ENCODE measurements at places on chromosomes 1 and 21. TPM values are rescaled to one million over a fixed set of nuclear protein-coding genes. Genes with fewer than 3 reads are reported as not detected.

The GMEB1 gene
- 6.5 TPM for polyA plus RNA-seq

The CFHR3 gene
- polyA plus RNA-seq: not detected

The LINGO4 gene
- 0.14 TPM for polyA plus RNA-seq

The E2F2 gene
- polyA plus RNA-seq: 2.0 TPM

The SLC2A5 gene
- polyA plus RNA-seq: 6.8 TPM

The CA14 gene
- 0.14 TPM for polyA plus RNA-seq

The ADCY10 gene
- polyA plus RNA-seq: 0.30 TPM

DNA sequence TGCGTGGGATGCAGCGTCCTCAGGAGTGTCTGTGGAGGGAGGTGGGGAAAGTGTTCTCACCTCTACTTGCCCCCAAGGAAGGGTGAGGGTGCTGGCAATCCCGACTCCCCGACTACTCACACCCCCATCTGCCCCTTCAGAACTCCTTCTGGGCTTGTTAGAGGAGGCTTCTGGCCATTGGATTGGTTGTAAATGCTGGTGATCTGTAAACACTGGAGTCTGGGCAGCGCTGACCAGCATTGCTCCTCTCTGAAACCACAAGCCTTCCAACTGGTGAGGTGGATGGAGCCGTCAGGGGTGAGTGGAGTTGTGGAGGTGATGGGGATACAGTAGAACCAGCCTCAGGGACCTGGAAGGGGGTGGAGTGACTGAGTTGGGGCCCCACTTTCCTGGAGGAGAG is 59.3 kb downstream of the NKAIN1 start:
- H3K4me3 ChIP-seq: no peak overlapping the region
- peaks cover 11% of the 10 kb centered on the region for H3K4me1 ChIP-seq
- H3K27ac ChIP-seq: no peak overlapping the region
- no peaks in the 10 kb centered on the region for H3K36me3 ChIP-seq
- H3K27me3 ChIP-seq: peaks cover 25% of the 10 kb centered on the region

GRCh38 chr1:63794939-63795378 is 21.1 kb downstream of the ROR1 start:
- H3K36me3 ChIP-seq: no peaks in the 10 kb centered on the region
- no peak overlapping the region for H3K27ac ChIP-seq
- no peak overlapping the region for H3K4me3 ChIP-seq
- no peak for DNase-seq
- no peaks in the 10 kb centered on the region for H3K27me3 ChIP-seq

- peaks cover 54% of the 10 kb centered on the region for H3K4me1 ChIP-seq
- H3K4me3 ChIP-seq: no peak overlapping the region
- no peak for DNase-seq
- H3K27me3 ChIP-seq: no peaks in the 10 kb centered on the region
Measured at GRCh38 chr1:167648978-167649744, 19.1 kb downstream of the RCSD1 start.

- no peaks in the 10 kb centered on the region for H3K4me1 ChIP-seq
- H3K36me3 ChIP-seq: no peaks in the 10 kb centered on the region
- DNase-seq: no peak
- no peak overlapping the region for H3K27ac ChIP-seq
- no peak overlapping the region for H3K4me3 ChIP-seq
- H3K27me3 ChIP-seq: no peaks in the 10 kb centered on the region
Measured at GRCh38 chr1:121483961-121484424, 299.2 kb downstream of the SRGAP2C start.

DNA sequence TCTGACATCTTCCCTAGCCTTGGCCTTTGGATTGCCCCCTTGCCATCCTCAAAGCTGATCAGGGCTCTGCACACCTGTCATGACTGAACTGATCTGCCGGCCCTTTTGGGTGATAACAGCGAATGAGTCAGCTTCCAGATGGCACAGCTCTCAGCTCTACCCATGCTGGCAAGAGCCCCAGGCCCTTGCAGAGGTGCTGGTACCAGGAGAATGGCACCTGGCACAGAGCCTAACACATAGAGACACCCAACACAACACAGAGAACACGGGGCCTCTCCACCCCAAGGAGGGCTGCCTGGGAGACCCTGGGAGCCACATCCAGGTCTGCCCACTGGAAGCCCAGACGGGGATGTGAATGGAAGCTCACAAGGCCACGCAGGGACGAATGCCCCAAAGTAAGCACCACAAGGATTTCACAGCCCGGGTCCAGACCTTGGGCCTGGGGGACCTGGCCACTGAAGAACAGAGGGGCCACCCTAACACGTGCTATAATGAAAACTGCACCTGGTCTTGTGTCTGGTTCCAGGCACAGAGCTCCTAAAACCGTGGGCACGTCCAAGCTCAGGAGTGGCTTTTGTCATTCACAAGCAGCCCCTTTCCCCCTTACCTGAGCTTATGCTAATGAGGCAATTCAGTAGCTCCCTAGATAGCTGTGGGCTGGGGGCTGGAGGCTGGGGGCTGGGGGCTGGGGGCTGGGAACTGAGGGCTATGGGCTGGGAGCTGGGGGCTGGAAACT is 160.5 kb downstream of the NPHP4 start:
- no peak overlapping the region for H3K27ac ChIP-seq
- no peaks in the 10 kb centered on the region for H3K4me1 ChIP-seq
- no peak overlapping the region for H3K4me3 ChIP-seq
- no peak for DNase-seq
- no peaks in the 10 kb centered on the region for H3K36me3 ChIP-seq
- no peaks in the 10 kb centered on the region for H3K27me3 ChIP-seq

GRCh38 chr1:168980656-168981055 is 125.8 kb upstream of the ATP1B1 start:
- H3K4me1 ChIP-seq: no peaks in the 10 kb centered on the region
- no peak overlapping the region for H3K27ac ChIP-seq
- no peaks in the 10 kb centered on the region for H3K36me3 ChIP-seq
- DNase-seq: no peak
- no peaks in the 10 kb centered on the region for H3K27me3 ChIP-seq

GRCh38 chr1:168514455-168514854 is 29.3 kb downstream of the XCL2 start:
- no peak overlapping the region for H3K4me3 ChIP-seq
- H3K36me3 ChIP-seq: no peaks in the 10 kb centered on the region
- no peak overlapping the region for H3K27ac ChIP-seq
- no peak for DNase-seq
- no peaks in the 10 kb centered on the region for H3K27me3 ChIP-seq
- H3K4me1 ChIP-seq: peaks cover 30% of the 10 kb centered on the region

GRCh38 chr1:230377324-230377723 is 48.8 kb downstream of the PGBD5 start:
- no peaks in the 10 kb centered on the region for H3K4me1 ChIP-seq
- no peaks in the 10 kb centered on the region for H3K36me3 ChIP-seq
- no peak for DNase-seq
- no peak overlapping the region for H3K4me3 ChIP-seq

DNA sequence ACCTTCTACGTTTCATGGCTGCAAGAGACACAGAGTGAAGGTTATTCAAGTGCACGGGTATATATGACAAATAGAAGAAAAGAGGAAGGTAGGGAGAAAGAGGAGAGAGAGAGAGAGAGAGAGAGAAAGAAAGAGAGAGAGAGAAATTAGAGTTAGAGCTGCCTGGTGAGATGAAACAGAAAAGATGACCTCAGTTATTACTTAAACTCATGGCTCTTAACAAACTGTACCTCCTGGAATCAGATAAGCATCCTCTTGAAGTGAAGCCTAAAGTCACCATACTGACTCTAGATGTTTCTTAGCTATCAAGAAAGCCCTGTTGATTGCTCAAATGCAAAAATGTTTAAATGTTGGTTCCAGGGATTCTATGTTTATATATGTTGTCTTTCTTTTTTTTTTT is 597.7 kb upstream of the ZP4 start:
- no peak overlapping the region for H3K27ac ChIP-seq
- no peaks in the 10 kb centered on the region for H3K27me3 ChIP-seq
- H3K4me1 ChIP-seq: no peaks in the 10 kb centered on the region
- no peak for DNase-seq

DNA sequence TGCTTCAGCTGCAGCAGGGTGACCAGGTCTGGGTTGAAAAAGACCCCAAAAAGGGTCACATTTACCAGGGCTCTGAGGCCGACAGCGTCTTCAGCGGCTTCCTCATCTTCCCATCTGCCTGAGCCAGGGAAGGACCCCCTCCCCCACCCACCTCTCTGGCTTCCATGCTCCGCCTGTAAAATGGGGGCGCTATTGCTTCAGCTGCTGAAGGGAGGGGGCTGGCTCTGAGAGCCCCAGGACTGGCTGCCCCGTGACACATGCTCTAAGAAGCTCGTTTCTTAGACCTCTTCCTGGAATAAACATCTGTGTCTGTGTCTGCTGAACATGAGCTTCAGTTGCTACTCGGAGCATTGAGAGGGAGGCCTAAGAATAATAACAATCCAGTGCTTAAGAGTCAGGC is 2.9 kb downstream of the C1QA start:
- no peaks in the 10 kb centered on the region for H3K4me1 ChIP-seq
- H3K36me3 ChIP-seq: no peaks in the 10 kb centered on the region
- no peak for DNase-seq
- no peaks in the 10 kb centered on the region for H3K27me3 ChIP-seq

GRCh38 chr21:32093646-32094462 is 185.0 kb downstream of the MIS18A start:
- no peak overlapping the region for H3K4me3 ChIP-seq
- no peaks in the 10 kb centered on the region for H3K27me3 ChIP-seq
- H3K4me1 ChIP-seq: no peaks in the 10 kb centered on the region
- no peak for DNase-seq

- no peaks in the 10 kb centered on the region for H3K36me3 ChIP-seq
- DNase-seq: no peak
- H3K4me1 ChIP-seq: no peaks in the 10 kb centered on the region
- no peaks in the 10 kb centered on the region for H3K27me3 ChIP-seq
- H3K4me3 ChIP-seq: no peak overlapping the region
Measured at GRCh38 chr21:46006547-46007491, 25.2 kb downstream of the COL6A1 start.

GRCh38 chr1:6350416-6351088 is 43.0 kb downstream of the ACOT7 start:
- no peak overlapping the region for H3K27ac ChIP-seq
- peaks cover 4% of the 10 kb centered on the region for H3K36me3 ChIP-seq
- H3K4me3 ChIP-seq: no peak overlapping the region
- no peak for DNase-seq

GRCh38 chr1:16925635-16926490 is 4.1 kb downstream of the CROCC start:
- DNase-seq: no peak
- H3K4me1 ChIP-seq: peaks cover 27% of the 10 kb centered on the region
- H3K4me3 ChIP-seq: no peak overlapping the region
- no peaks in the 10 kb centered on the region for H3K27me3 ChIP-seq
- H3K36me3 ChIP-seq: no peaks in the 10 kb centered on the region

DNA sequence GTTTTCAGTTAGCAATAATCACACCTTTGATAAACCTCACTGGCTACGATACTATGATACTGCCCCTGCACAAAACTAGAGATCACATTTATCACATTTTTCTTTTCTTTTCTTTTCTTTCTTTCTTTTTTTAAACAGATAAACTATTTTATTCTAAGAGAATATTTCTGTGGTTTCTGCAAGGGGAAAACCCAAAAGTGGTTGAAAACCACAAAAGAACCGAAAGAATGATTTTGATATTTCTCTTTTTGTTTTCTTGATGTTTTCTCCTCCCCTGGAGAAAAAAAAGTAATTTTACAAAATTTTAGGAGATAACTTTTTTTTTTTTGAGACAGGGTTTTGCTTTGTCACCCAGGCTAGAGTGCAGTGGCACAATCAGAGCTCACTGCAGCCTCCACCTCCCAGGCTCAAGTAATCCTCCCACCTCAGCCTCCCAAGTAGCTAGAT is 18.4 kb upstream of the FRRS1 start:
- no peak overlapping the region for H3K27ac ChIP-seq
- H3K27me3 ChIP-seq: no peaks in the 10 kb centered on the region
- H3K4me3 ChIP-seq: no peak overlapping the region

- peaks cover 3% of the 10 kb centered on the region for H3K36me3 ChIP-seq
- peaks cover 18% of the 10 kb centered on the region for H3K4me1 ChIP-seq
- H3K27ac ChIP-seq: no peak overlapping the region
- no peak overlapping the region for H3K4me3 ChIP-seq
- H3K27me3 ChIP-seq: no peaks in the 10 kb centered on the region
Measured at GRCh38 chr1:43789604-43790550, 82.5 kb downstream of the ST3GAL3 start.

- no peak overlapping the region for H3K4me3 ChIP-seq
- H3K27me3 ChIP-seq: no peaks in the 10 kb centered on the region
- no peaks in the 10 kb centered on the region for H3K4me1 ChIP-seq
- no peak overlapping the region for H3K27ac ChIP-seq
Measured at GRCh38 chr1:197307551-197307950, 39.5 kb downstream of the CRB1 start.

- no peak overlapping the region for H3K27ac ChIP-seq
- H3K27me3 ChIP-seq: peaks cover 11% of the 10 kb centered on the region
- H3K4me3 ChIP-seq: no peak overlapping the region
- peaks cover 3% of the 10 kb centered on the region for H3K4me1 ChIP-seq
- no peaks in the 10 kb centered on the region for H3K36me3 ChIP-seq
Measured at GRCh38 chr1:208217781-208218180, 26.4 kb downstream of the PLXNA2 start.

DNA sequence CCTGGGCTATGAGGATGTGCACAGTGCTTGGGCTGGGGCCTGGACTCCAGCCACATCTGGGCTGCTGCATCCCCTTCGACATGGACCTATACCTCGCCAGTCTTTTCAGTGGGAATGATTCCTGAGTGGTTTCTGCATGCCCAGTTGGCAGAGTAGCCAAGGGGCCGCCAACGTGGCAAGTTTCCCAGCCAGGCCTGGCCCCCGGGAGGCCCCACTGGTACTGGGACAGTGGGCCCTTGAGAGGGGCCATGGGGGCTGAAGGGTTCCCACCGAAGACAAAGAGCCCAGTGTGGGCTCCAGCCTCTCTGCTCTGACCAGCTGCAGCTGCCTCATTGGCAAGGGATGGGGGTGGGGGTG is 15.4 kb downstream of the RAP1GAP start:
- no peak overlapping the region for H3K27ac ChIP-seq
- no peak for DNase-seq
- no peaks in the 10 kb centered on the region for H3K4me1 ChIP-seq

DNA sequence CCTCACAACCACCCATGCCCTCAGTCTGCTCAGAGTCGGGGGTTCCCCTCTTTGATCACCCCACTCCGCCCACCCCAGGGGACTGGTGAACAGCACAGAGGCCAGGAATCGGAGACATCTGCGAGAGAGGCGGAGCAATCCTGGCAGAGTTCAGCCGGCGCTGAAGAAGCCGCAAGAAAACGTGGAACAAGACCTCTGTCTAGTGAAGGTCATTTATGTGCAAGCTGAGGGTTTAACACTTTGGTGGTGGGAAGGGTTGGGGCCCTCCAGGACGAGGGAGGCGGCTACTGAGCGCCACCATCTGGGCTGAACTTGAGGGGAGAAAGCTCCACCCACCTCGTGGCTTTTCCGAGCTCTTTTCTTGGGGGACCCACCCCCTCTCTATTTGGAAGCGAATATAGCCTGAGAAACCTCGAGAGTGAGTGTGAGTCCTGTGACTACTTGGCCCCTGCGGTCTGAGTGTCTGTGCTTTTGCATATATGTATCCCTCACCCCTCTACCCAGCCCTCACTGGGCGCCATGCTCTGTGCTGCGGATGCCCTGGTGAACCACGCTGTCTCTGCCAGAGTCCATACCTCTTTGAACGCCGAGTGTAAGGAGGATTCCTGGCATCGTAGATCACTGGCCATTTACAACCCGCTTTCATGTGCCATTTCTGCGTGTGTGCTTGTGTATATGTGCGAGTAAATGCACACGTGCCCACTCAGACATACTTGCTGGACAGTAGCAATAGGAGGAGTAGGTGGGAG is 1.2 kb upstream of the EPHA10 start:
- no peak overlapping the region for H3K27ac ChIP-seq
- H3K27me3 ChIP-seq: peaks cover 69% of the 10 kb centered on the region
- no peak for DNase-seq
- no peak overlapping the region for H3K4me3 ChIP-seq
- no peaks in the 10 kb centered on the region for H3K4me1 ChIP-seq
- no peaks in the 10 kb centered on the region for H3K36me3 ChIP-seq
